ENCODE measurements at places on chromosomes 1 and 21.

DNA sequence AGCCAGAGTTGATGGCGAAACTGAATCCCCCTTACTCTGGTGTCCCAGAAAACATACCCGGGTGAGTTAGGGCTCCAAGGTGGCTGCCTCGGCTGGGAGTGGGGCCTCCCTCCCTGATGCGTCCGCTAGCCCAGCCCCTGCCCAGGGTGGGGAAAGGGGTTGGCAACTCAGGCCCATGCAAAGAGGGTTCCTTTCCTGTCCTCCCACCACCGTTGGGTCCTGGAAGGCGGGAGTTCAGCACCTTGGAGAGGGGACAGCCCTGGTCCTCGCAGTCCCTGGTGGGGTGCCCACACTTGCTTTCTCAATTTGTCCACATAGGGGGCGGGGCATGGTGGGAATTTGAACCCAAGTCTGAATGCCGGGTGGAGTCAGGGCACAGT is 6.1 kb downstream of the SRM start:
- DNase-seq, result no peak

GRCh38 chr1:238466459-238466858 is 575.7 kb upstream of the ZP4 start:
- no peak for DNase-seq

- DNase-seq, result no peak
These were observed 4.1 kb downstream of the COL6A1 start for GRCh38 chr21:45985471-45986315.

DNA sequence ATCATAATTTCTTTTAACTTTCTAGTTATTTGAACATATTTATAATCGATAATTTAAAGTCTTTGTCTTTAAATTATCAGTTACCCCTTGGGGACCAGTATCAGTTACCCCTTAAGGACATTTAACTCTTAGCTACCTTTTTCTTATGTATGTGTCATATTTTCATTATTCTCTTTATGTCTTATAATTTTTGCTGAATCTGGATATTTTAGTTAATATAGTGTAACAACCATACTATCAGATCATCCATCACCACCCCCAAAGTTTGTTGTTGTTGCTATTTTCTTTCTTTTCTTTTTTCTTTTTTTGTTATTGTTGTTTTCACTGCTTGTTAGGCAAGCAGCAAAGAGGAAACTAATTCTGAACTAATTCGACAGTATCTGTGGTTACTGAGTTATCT is 57.0 kb upstream of the TNFSF18 start:
- DNase-seq, result no peak

DNA sequence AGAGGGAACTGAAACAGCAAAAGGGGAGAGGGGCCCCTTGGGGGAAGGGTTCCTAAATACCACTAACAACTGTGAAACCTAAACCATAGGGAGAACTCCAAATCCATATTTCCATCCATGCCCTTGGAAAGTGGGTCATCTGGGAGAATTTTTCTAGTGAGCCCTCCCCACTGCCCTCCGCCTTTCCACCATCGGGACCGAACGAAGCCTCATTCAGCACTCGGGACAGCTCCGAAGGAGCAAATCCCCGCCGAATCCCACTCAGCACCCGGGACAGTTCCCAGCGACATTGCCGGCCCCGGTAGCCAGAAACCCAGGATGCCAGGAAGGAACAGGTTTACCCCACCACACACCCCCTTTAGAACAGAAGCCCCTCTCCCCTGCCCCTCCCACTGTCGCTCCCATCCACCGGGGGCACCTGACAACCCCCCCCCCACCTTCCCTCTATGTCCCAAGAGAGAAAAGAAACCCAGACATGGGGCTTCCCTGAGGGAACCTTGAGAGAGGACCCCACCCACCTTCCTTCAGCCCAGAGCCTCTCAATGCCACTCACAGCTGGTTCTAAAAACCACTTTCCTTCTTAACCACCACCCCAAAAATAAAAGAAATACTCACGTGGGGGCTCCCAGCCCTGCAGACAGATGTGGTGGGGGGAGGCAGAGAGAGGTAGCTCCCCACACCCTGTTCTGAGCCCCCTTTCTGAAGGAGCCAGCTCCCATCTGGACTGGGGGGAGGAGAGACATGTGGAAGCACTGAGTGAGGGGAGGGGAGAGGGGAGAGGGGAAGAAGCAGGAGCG is 4.5 kb downstream of the DLGAP3 start:
- no peak for DNase-seq
